ENCODE measurements at places on chromosomes 13 and 19.

DNA sequence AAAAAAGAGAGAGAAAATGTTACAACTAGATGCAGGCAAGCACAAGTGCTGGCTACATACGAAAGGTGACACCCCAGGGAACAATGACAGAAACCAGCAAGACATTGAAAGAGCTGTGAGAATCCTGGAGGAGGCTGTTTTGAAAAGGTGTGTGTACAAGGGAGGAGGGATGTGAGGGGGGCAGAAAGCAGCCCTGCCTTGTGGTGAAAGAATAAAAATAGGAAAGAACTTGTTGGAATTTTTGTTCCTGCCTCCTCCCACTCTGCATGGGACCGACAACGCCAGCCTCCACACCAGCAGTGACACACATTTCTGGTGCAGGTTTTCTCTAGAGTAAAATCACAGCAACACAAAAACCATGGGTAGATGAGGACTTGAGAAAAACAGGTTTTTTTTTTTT lies 1258.6 kb downstream of the PCDH9 start:
- DNase-seq = no peak

- DNase-seq = no peak
These were observed 29.0 kb upstream of the CXCL17 start for GRCh38 chr19:42471554-42472249.

DNA sequence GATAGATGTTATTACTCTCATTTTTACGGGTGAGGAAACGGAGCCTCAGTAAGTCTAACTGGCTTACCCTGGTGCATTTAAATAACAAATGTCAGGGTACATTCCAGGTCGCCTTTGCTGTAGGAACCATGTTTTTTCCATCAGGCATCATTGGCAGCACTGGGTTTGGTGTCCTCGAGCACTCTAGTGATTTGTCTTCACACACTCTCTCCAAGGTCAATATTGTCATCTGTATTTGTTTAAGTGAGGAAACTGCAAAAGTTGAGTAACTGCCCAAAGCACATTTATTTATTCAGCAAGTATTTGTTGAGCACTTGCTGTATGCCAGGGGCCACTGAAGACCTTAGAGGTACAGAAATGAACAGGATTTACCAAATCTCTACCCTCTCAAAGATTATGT lies 78.6 kb downstream of the DCT start:
- DNase-seq = no peak

GRCh38 chr19:45499196-45500180 lies 1.2 kb downstream of the PPM1N start:
- DNase-seq = no peak

DNA sequence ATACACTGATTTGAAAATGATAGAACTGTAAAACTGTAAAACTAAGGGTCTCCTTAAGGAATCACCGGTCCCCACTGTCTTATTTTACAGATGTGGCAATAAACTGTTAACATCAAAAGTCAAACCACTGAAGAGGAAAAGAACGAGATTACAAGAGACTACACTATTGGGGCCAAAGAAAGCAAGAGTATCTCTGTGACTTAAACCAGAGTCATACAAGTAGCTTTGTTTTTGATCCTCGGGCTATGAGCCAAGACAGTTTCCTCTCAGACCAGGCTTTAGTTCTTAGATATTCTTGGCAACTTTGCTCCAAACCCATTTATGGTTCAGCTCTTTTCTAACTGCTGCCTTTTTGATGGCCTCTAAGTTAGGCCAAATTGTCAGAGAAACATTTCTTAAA lies 113.8 kb downstream of the TBC1D4 start:
- no peak for DNase-seq

GRCh38 chr13:98538876-98539275 lies 38.0 kb downstream of the STK24 start:
- DNase-seq = no peak

- no peak for DNase-seq
These were observed 18.5 kb upstream of the STARD13 start for GRCh38 chr13:33303855-33304597.

- no peak for DNase-seq
These were observed 1.1 kb downstream of the ZNF836 start for GRCh38 chr19:52170304-52170703.

DNA sequence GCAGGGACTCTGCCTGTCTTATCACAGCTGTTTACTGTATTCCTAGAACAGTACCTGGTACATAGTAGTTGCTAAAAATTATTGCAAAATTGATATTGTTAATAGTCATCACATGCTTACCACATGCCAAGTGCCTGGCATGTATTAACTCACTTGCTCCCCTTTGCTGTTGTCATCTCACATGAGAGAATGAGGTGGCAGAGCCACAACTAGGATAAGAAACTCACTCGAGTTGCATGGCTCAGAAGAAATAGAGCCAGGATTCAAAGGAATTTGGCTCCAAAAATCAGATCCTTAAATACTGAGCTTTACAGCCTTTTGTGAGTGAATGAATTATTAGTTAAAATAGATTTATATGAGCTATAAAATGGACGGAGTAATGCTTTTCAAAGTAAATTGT lies 42.6 kb downstream of the B3GLCT start:
- no peak for DNase-seq

- no peak for DNase-seq
These were observed 42.1 kb upstream of the EBPL start for GRCh38 chr13:49733181-49733951.

GRCh38 chr19:18929311-18929710 lies 9.8 kb downstream of the DDX49 start:
- no peak for DNase-seq

- DNase-seq = no peak
These were observed 2104.9 kb downstream of the PCDH9 start for GRCh38 chr13:65125236-65125635.

GRCh38 chr13:23851106-23851505 lies 38.1 kb downstream of the MIPEP start:
- DNase-seq = no peak

- DNase-seq = no peak
These were observed 20.6 kb downstream of the FGF9 start for GRCh38 chr13:21691500-21691899.

DNA sequence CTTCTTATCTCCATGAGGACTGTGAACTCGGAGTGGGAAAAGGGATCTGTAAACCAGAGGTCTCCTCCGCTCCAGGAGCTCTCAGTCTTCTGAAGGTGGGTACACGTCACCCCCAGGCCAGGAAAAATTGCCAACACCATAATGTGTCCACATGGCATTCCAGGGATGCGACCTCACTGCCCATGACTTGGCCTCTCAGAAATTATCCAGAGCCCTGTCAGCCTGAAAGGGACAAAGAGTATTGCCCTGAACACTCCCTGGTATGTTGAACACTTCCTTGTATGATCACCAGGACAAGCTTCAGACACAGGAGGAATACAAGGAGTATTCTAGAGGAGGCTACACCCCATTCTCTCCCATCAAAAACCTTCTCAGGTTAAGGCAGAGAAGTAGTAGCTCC lies 81.0 kb upstream of the SLC7A1 start:
- no peak for DNase-seq

GRCh38 chr13:112815871-112816270 lies 126.0 kb downstream of the ATP11A start:
- no peak for DNase-seq

GRCh38 chr13:74675182-74675581 lies 541.0 kb upstream of the KLF12 start:
- DNase-seq = no peak

DNA sequence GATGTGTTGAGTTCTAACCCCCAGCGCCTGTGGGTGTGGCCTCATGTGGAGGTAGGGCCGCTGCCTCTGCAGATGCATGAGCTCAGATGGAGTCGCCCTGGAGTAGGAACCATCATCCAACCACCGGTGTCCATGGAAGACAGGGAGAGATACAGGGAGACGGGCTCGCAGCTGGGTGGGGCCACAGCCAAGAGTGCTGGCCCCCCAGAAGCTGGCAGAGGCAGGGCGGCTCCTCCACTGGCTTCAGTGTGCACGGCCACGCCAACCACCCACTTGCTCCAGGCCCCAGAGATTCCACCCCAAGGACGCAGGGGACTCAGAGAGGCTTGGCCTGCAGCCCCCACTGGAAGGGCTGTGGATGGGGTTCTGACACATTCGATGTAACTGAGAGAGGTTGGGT lies 5.4 kb upstream of the MCF2L start:
- no peak for DNase-seq

DNA sequence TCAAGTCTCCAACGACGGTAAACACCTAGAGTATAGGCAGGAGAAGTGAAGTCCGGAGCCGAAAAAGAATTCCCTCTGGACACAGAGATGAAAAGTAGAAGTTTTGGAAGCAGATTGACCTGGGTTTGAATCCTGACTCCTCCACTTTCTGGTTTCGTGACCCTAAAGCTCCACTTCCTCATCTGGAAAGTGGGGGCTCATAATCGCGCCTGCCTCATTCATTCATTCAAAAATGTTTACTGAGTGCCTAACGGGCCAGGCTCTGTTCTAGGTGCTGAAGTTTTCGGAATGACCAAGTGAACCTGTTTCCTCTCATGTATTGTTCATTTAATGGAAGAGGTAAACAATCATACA lies 7.1 kb upstream of the EML2 start:
- no peak for DNase-seq

DNA sequence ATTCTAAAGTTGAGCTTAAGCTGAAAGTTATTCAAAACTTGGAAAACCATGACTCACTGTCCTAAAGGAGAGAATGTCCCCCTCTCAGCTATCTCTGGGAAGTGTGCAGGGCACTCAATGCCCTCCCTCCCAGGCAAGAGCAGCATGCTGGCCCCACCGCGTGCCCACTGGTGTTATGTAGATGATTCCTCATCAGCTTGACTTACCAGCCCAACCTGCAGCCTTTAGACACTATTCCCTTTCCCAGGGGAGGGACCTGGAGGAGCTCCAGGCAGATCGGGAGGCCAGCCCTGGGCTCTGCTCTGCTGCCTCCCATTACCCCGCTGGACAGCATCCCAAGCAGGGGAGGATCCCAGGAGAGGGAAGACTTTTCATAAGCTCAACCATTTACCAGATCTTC lies 124.6 kb downstream of the FGF14 start:
- no peak for DNase-seq

GRCh38 chr19:50764409-50764808 lies 5.9 kb upstream of the GPR32 start:
- DNase-seq = no peak

- DNase-seq = no peak
These were observed 17.1 kb downstream of the HNRNPM start for GRCh38 chr19:8461891-8462290.
